CD4-positive, alpha-beta T cell treated with Interleukin-4 for 4 hours (primary cell): ENCODE measurements at places on chromosomes 13 and 19.

- no peak for DNase-seq
Observed at GRCh38 chr13:33164331-33164730, 121.2 kb downstream of the STARD13 start.

DNA sequence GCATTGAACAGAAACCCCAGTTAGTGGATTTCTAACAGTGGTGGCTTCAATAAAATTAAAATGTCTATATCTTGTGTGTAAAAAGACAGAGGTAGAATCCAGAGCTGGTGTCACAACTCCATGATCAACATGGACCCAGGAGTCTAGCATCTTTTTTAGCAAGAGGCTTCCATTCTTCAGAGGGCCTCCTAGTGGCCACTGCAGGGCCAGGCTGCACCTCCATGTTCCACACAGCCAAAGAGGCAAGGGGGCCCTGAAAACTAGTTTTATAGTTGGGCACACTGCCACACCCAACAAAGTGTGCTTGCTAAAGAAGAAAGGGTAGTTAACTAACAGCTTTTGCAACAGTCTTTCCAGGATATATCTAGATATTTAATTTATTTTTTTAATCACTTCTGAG lies 12.9 kb downstream of the N4BP2L1 start:
- peak; percentile 13 for DNase-seq

GRCh38 chr13:20359335-20359734 lies 127.2 kb upstream of the GJB6 start:
- DNase-seq = no peak

DNA sequence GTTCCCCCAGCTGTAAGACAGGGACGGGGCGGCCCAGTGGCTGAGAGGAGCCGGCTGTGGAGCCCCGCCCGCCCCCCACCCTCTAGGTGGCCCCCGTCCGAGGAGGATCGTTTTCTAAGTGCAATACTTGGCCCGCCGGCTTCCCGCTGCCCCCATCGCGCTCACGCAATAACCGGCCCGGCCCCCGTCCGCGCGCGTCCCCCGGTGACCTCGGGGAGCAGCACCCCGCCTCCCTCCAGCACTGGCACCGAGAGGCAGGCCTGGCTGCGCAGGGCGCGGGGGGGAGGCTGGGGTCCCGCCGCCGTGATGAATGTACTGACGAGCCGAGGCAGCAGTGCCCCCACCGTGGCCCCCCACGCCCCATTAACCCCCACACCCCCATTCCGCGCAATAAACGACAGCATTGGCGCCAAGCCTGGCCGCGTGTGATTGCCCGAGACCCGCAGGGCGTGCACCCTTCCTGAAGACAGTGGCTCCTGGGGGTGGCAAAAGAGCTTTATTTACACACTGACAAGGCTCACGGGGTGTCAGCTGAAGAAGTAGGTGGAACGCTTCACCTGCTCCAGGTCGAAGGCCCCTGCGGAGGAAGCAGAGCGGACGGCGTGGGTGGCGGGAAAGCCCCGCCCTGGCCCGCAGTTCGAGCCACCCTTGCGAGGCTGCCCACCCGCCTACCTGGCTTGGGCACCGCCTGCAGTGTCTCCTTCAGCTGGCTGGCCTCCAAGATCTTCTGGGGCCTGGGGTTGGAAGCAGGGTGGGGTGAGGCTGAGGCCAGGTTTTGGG lies 16.4 kb downstream of the POLRMT start:
- no peak for DNase-seq

DNA sequence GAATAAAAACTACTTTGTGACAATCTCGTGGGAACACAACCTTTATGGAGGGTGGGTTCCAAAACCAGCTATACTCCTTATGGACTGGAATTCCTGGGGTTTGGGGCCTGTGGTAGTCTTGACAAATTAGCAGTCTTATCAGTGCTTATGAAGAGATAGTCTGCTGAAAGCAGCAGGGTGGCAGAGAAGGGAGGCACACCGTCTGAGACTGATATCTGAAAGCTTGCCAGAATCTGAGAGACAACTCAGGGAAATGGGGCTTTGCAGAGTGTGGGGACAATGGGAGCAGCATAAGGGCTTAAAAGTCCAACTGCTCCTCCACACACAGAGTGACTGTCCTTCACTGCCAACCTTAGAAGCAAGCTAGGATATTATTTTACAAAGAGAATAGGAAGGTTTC lies 95.9 kb downstream of the UGGT2 start:
- no peak for DNase-seq
